Osteocyte (in vitro differentiated cells): ENCODE measurements at places on chromosomes 16 and 17. TPM values are rescaled to one million over a fixed set of nuclear protein-coding genes. Genes with fewer than 3 reads are reported as not detected.

- no peak within 1 kb of the TSS for H3K4me3 ChIP-seq
- peaks cover 3% of the 10 kb centered on the region for H3K4me1 ChIP-seq
- peaks cover under 1% of the 10 kb centered on the region for H3K36me3 ChIP-seq
Observed at GRCh38 chr17:48577946-48578615, at the start of gene HOXB4. Gene HOXB4, minus strand, starts transcription at chr17:48578350. Its CDS starts 31 bp downstream, at chr17:48578319.

DNA sequence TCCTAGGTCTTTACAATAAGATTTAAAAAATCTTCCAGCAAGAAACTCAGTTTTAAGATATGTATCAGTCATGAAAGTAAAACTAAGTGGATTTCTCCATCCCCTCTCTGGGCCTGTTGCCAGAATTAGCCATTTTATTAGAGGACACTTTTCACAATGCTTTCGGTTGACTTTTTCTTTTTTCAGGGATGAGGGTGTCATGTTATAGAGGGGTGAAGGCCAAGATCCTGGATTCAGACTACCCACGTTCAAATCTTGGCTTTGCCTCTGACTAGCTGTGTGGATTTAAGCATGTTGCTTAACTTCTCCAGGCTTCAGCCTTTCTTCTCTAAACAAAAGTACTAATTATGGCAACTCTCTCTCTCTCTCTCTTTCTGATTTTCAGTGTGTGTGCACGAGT, 111.7 kb upstream of the COX10 start:
- no peak overlapping the region for H3K4me3 ChIP-seq
- no peaks in the 10 kb centered on the region for H3K4me1 ChIP-seq
- H3K27me3 ChIP-seq: no peaks in the 10 kb centered on the region

RUNDC3A gene
- total RNA-seq: 0.38 and 0.60 TPM in 2 replicates

- no peak overlapping the region for H3K4me3 ChIP-seq
- no peaks in the 10 kb centered on the region for H3K27me3 ChIP-seq
- no peak for DNase-seq
- H3K27ac ChIP-seq: no peak overlapping the region
Observed at GRCh38 chr17:52170963-52171572, 12.6 kb upstream of the CA10 start.

DNA sequence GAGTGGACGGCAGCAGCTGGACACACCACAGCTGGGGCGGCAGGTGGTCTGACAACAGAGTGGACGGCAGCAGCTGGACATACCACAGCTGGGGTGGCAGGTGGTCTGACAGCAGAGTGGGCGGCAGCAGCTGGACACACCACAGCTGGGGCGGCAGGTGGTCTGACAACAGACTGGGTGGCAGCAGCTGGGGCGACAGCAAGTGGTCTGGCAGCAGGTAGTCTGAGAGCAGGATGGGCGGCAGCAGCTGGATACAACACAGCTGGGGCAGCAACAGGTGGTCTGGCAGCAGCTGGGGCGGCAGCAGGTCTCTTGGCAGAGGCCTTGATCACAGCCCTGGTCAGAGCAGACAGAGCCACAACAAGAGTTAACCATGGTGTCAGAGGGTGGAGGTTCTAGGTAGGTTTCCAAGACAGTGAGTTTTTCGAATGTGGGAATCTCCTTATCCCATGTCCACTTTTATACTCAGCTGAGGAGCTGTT, at the start of gene KRTAP4-1:
Gene KRTAP4-1, minus strand, starts transcription at position 432 of the 482 bp plus-strand sequence. Its CDS starts 57 bp downstream, at position 375.
- no peaks in the 10 kb centered on the region for H3K36me3 ChIP-seq
- H3K27me3 ChIP-seq: peaks cover 5% of the 10 kb centered on the region
- no peak within 1 kb of the TSS for H3K27ac ChIP-seq
- no peak for DNase-seq
- H3K4me3 ChIP-seq: no peak within 1 kb of the TSS

- H3K4me3 ChIP-seq: no peak overlapping the region
- no peaks in the 10 kb centered on the region for H3K36me3 ChIP-seq
- DNase-seq: no peak
- H3K27ac ChIP-seq: no peak overlapping the region
- no peaks in the 10 kb centered on the region for H3K27me3 ChIP-seq
Observed at GRCh38 chr17:41178341-41178740, 320 bp upstream of the KRTAP4-2 start.

LRRC75A gene
- total RNA-seq: 1.8 and 2.0 TPM in 2 replicates

GRCh38 chr16:2770057-2770951, 6.8 kb downstream of the ELOB start:
- H3K36me3 ChIP-seq: peaks cover 56% of the 10 kb centered on the region
- H3K27me3 ChIP-seq: no peaks in the 10 kb centered on the region
- no peak for DNase-seq
- H3K4me3 ChIP-seq: no peak overlapping the region
- H3K4me1 ChIP-seq: peaks cover 27% of the 10 kb centered on the region

PRSS33 gene
- not detected in 2 replicates for total RNA-seq

GRCh38 chr17:75589012-75589918, 1.7 kb downstream of the MYO15B start:
- no peaks in the 10 kb centered on the region for H3K36me3 ChIP-seq
- peak overlapping the region; percentile 73 for H3K4me3 ChIP-seq
- peak overlapping the region; percentile 56 for H3K27ac ChIP-seq
- peak; percentile 97 for DNase-seq

TEKT1 gene
- not detected in 2 replicates for total RNA-seq

CES3 gene
- 0.24 and 0.73 TPM in 2 replicates for total RNA-seq

DNA sequence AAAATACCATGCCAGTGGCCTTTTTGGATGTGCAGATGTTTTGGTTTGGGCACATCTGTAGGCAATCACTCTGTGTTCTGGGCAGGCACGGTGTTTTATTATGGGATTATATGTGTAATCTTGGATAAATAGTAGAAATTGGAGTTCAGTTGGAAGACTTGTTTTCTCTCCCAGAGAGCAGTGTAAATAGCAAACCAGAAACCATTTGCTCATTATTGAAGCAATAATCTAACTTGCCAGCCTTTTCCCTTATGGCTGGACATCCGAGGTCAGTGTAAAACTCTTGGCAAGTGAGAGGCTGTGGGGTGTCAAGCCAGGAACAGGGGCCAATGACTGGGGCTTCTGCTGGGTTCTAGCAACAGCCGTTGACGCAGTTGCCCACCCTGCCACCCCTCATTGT, 69.9 kb downstream of the IRX3 start:
- H3K4me3 ChIP-seq: no peak overlapping the region
- peaks cover 30% of the 10 kb centered on the region for H3K27me3 ChIP-seq
- H3K4me1 ChIP-seq: no peaks in the 10 kb centered on the region
- DNase-seq: no peak
- H3K27ac ChIP-seq: no peak overlapping the region

DNA sequence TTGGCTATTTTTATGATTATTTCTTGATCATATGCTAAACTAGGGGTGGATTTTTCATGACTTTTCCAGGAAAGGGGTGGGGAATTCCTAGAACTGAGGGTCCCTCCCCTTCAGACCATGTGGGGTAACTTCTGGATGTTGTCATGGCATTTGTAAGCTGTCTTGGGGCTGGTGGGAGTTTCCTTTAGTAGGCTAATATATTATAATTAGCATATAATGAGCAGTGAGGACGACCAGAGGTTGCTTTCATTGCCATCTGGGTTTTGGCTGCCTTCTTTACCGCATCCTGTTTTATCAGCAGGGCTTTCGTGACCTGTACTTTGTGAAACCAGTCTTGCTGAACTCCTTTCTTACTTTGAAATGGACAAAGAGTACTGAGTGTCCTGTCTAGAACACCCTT, 40.4 kb upstream of the ABCA5 start:
- no peak for DNase-seq
- peaks cover 6% of the 10 kb centered on the region for H3K27me3 ChIP-seq
- no peak overlapping the region for H3K27ac ChIP-seq
- H3K4me1 ChIP-seq: no peaks in the 10 kb centered on the region
- no peak overlapping the region for H3K4me3 ChIP-seq
- H3K36me3 ChIP-seq: no peaks in the 10 kb centered on the region

BICDL2 gene
- total RNA-seq: not detected in 2 replicates

GALNS gene
- 47.0 and 51.5 TPM in 2 replicates for total RNA-seq

DNA sequence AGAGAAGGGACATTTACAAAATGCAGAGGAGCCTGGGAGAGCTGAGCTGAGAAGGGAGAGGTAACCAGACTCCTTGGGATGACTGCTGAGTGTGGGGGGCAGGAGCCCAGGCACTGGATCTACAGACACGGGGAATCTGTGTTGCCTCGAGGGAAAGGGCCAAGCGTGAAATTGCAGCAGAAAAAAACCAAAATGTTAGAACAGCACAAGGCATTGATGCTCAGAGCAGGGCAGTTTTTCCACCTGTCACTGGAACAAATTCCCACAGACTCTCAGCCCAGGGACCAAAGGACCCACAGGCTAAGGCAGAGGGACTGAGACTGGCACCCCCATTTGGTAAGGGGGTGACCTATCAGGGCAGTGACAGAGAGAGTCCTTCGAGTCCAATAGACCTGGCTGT, 2.0 kb downstream of the PITPNM3 start:
- no peak for DNase-seq
- no peaks in the 10 kb centered on the region for H3K36me3 ChIP-seq
- peaks cover 15% of the 10 kb centered on the region for H3K4me1 ChIP-seq
- H3K4me3 ChIP-seq: peak overlapping the region; percentile 18
- peaks cover 26% of the 10 kb centered on the region for H3K27me3 ChIP-seq
- no peak overlapping the region for H3K27ac ChIP-seq

DNA sequence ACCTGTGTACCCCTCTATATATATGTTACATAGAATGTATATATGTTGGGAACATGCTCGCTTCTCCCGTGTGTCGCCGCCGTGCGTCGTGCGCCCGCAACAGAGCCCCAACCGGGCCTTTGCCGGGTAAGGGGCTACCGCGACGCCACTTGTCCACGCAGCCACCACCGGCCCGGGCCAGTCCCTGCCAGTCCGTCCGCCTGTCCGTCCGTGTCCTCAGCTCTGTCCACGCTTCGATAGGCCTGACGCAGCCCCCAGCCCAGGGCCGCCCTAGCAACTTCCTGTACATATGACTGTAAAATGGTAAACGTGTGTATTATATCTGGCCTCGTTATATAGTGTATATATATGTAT, 25.9 kb downstream of the SREBF1 start:
- no peak overlapping the region for H3K4me3 ChIP-seq
- no peak for DNase-seq
- peaks cover 4% of the 10 kb centered on the region for H3K36me3 ChIP-seq
- no peak overlapping the region for H3K27ac ChIP-seq

KRTAP4-5 gene
- not detected in 2 replicates for total RNA-seq
